Myocyte (in vitro differentiated cells): ENCODE measurements at places on chromosomes 4 and X.

GRCh38 chr4:86596807-86597206, 2.7 kb downstream of the PTPN13 start:
- DNase-seq, result no peak

DNA sequence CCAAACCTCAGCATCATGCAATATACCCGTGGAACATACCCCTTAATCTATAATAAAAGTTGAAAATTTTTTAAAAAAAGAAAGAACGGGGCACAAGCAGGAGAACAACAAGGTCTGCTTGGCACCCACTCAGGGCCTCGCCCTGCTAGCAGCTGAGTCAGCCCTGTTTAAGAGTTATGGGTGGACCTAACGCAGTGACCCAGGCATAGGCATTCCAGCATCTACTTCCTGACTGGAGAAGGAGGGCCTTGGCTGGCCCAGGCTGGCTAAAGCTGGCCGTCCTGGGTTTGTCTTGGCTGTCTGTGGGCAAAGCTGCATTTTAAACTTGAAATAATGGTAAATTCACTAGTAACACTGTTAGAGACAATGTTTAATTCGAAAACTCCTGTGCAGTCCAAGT, 236.7 kb upstream of the PGRMC2 start:
- peak; percentile 82 for DNase-seq

DNA sequence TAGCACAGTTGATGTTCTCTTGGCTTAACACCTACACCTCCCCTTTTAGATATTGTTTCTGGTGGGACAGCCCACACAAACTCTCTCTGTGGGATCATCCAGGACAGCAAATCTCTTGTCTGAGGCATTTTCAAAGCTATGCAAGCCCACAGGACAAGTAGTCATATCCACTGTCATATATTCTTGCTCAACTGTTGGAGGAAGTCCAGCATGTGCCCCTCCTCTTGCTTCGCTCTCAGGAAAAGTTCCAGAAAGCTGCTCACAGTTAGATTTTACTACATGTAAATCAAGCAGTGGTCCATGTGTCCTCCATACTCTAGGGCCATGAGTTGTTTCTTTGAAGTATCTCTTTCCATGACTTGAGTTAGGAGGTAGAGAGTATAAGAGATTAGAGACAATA, 260.7 kb downstream of the INPP4B start:
- no peak for DNase-seq

DNA sequence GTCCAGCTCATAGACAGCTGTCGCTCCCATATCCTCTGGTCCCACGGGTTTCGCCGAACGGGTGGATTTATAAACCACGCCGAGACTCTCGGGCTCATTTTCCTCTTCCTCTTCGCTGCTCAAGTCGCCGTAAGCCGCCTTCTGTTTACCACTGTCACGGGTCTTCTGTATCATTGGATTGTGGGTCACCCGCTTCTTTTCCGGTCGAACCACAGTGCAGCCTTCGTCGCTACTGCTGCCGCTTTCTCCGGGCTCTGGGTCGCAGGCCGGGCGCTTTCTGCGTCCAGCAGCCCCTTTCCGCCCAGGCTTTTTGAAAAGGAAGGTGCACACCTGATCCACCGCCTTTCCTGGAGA, 311 bp downstream of the RNF113A start:
- DNase-seq, result no peak

GRCh38 chr4:89411539-89412309, 104.1 kb upstream of the GPRIN3 start:
- peak; percentile 93 for DNase-seq

DNA sequence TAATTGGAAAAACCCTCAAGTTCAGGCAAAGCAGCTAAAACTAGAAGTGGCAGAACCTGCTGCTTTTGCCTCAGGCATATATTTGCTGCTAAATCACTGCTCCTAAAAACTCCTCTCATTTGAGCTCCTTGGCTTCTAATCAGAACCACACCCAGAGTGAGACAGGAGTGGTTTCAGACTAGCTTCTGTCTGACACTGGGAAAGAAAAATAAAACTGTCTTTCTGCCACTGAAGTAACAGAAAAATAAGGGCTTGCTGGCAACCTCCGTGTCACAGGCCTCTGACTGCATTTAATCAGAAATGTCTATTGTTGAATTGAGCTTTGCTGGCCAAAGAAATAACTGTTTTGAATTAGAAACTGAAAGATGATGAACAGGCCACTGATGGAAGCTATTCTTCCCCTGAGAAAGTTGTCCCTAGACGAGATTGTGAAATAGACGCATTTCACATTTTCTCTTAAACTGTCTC, 52.1 kb upstream of the RAP2C start:
- DNase-seq, result no peak

DNA sequence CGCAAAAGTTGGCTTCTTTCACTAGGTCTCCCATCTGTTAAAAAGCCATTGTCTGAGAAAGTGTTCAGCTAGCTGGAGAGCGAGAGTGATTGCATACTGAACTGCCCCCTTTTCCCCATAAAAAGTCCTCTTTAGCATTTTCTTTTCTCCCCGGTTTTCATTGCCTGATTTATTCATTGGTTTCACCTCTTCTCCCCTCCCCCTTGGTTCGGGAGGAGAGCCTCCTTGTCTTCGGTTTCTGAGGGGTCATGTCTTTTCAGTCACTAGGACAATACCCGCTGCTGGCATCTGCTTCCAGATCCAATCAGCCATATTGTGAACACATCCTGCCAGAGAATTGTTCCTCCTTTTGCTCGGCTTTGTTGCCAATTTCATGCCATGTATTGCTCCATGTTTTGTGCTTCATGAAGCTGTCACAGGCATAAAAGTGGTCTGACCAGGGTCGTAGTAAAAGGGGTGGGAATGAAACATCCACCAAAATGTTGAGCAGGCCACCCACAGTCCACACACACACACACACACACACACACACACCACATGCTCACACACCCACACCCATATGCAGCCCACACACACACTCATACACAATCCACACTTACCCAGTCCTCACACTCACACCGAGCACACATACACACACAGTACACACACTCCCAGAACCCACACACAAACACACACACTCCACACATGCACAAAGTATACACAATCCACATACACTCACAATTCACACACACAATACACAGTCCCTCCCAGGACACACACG, 136.0 kb downstream of the NKX6-1 start:
- no peak for DNase-seq

GRCh38 chr4:8682725-8683124, 90.2 kb downstream of the CPZ start:
- DNase-seq, result no peak

- DNase-seq, result no peak
Observed at GRCh38 chr4:173735585-173735984, 205.6 kb upstream of the HAND2 start.

GRCh38 chr4:121980643-121981042, 28.8 kb upstream of the TRPC3 start:
- DNase-seq, result peak; percentile 26

GRCh38 chrX:69762340-69762739, 146.4 kb downstream of the EDA start:
- no peak for DNase-seq

GRCh38 chr4:177127658-177128057, 182.0 kb upstream of the NEIL3 start:
- no peak for DNase-seq

- DNase-seq, result peak; percentile 41
Observed at GRCh38 chrX:4547213-4547836, 833.9 kb upstream of the PRKX start.

DNA sequence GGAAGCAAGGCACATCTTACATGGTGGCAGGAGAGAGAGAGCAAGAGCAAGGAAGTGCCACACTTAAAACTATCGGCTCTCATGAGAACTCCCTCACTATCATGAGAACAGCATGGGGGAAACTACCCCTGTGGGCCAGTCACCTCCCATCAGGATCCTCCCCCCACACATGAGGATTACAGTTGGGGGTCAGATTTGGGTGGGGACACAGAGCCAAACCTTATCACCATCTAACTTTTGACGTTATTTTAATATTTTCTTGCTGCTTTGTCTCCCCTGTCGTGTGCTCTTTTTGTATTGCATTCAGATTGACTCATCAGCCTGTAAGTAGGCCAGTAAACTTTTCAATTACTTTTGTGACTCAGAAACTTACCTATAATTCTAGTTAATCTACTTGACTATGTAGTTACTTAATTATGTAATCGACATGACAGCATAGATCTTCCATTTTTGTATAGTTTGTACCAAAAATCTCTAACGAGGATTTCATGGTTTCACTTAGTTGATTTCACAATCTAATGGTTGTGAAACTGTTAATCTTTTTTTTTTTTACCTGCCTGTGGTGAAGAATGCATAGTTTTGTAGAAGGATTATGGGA, 18.3 kb downstream of the STIM2 start:
- no peak for DNase-seq

- DNase-seq, result no peak
Observed at GRCh38 chrX:11367609-11368430, 74.6 kb downstream of the AMELX start.

DNA sequence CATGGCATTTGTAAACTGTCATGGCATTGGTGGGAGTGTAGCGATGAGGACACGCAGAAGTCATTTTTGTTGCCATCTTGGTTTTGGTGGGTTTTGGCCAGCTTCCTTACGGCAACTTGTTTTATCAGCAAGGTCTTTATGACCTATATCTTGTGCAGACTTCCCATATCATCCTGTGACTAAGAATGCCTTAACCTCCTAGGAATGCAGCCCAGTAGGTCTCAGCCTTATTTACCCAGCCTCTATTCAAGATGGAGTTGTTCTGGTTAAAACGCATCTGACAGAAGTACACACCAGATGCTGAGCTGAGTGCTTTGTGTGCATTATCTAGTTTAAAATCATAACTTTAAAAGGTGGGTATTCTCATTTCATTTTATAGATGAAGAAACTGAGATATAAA, 268.8 kb upstream of the GALNT7 start:
- DNase-seq, result no peak

GRCh38 chr4:142846108-142846728, at the start of gene INPP4B:
INPP4B (minus strand) TSS chr4:142846301.
- DNase-seq, result peak; percentile 75

DNA sequence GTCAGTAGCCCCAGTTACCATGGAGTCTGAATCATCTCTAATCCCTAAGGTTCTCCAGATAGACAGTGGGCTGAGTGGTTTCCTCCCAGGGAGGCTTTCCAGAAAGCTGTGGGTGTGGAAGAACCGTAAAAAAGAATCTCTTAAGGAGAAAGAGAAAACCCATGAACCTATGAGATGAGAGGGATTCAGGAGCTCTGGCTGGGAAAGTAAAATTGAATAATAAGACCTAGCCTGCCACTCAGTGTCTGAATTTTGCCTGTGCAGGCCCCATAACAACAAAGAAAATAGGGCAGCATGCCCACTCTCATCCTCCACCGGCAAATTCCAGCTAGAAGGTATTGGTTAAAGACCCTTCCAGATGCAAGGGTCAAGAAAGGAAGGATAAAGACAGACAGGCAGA, 16.9 kb downstream of the AWAT2 start:
- DNase-seq, result no peak

DNA sequence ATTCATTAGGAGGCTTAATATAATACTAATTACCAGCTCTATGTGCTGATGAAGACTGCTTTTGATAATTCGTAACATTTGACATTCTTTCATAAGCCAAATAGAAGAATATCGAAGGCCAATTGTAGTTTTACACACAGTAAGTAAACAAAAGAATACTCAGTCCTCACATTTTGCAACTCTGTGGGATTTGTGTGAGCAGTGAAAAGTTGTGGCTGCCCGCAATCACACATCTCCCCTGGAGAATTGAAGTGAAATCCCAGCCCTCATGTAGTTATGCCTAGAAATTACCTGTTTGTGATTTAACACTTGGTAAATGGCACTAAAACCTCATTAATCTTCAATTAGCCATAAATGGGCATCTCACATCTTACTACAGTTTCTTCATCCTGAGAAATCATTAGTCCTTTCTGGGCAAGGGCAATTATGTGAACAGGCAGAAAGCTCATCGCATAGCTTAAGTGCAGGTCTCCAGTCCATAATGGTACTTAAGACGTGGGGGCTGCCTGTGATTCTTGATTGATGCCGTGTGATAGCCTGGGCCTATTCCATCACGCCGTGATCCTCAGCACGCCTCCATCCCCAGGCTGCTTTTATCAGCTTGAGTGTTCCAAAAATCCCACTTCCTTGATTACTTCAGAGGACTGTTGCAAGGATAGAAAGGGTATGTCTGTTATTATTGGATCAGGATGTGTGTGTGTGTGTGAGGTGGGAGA, 97.9 kb upstream of the METTL14 start:
- DNase-seq, result no peak

DNA sequence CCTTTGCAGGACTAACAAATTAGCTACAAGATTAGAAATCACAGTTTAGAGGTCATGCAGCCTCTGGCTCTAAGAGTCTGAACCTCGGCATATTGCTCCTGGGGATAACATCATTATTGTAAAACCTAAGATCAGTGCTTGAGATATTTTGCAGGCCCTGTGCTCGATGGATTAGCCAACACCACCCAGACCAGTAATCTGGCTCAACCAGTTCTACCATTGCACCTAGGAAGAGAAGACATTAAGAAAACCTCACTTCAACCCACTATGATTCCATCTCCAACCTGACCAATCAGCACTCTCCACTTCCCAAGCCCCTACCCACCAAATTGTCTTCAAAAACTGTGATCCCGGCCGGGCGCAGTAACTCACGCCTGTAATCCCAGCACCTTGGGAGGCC, 43.6 kb downstream of the WFS1 start:
- DNase-seq, result no peak

GRCh38 chr4:148141501-148141900, 300.7 kb downstream of the NR3C2 start:
- no peak for DNase-seq

DNA sequence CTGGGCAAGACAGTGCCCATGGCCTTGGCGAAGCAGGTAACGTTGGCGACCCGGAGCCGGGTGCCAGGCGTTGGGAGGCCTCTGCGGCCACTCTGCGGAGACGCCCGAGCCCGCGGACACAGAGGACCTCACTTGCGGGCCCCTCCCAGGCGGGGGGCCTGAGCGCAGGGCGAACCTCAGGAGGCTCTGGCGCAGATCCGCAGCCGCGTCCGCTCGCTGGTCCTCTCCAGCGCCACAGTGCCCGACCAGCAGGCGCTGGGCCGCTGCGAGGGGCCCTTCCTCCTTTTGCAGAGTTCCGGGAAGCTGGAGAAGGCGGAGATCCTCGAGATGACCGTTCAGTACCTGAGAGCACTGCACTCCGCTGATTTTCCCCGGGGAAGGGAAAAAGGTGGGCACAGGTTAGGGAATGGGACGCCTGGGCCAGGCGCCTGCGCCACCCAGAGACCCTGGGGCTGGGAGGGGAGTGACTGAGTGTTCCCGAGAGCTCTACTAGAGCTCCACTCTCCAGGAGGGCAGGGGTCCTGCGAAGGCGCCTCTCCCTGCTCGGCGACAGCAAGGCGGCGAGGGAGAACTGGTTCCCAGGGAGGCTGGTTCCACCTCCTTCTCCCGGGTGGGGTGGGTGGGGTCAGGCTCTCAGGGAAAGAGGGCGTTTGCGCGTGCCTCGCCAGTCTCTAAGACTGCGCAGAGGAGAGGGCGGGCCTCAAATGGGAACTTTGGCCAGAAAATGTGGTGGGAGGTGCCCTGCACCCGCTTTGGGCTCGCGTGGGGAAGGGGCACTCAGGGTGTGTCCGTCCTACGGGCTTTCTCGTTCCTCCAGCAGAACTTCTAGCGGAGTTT, 1.4 kb downstream of the HELT start:
- no peak for DNase-seq
